HFFc6 (cell line): ENCODE measurements at places on chromosomes 7 and 10. TPM values are rescaled to one million over a fixed set of nuclear protein-coding genes. Genes with fewer than 3 reads are reported as not detected.
A peak's percentile ranks its signal among the peaks of the same experiment; 100 is the strongest.

Gene HOXA3
- total RNA-seq: 0.33 to 0.92 TPM (median 0.48 TPM) in 3 replicates

Gene OR2A2
- not detected in 3 replicates for total RNA-seq

Gene ANKRD61
- total RNA-seq: 0.17 to 0.18 TPM in 2 of 3 replicates, not detected in the other

Gene TCTN3
- total RNA-seq: 67.9 to 70.9 TPM (median 69.2 TPM) in 3 replicates

- DNase-seq: peak; percentile 63
Observed at GRCh38 chr10:62244785-62245467, 23.7 kb downstream of the RTKN2 start.

GRCh38 chr10:110502851-110503301, 5.2 kb downstream of the DUSP5 start:
- peak; percentile 56 for DNase-seq

DNA sequence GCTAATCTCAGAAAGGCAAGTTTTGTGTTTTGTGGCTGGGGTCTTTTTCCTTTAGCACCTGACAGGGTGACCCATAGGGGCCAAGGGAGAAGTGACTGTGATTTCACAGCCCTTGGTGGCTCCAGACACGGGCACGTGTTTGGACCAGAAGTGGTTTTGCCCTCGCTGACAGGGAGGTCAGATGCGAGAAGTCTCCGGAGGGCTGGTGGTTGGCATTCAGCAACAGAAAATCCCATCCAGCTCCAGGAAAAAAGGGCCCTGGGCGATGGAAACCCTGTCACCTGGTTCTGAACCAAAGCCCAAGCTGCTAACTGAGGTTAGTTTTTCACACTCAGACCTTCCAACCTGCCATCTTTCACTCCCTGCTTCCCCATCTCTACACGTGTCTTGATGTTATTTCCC, 272.9 kb downstream of the TRIL start:
- no peak for DNase-seq

DNA sequence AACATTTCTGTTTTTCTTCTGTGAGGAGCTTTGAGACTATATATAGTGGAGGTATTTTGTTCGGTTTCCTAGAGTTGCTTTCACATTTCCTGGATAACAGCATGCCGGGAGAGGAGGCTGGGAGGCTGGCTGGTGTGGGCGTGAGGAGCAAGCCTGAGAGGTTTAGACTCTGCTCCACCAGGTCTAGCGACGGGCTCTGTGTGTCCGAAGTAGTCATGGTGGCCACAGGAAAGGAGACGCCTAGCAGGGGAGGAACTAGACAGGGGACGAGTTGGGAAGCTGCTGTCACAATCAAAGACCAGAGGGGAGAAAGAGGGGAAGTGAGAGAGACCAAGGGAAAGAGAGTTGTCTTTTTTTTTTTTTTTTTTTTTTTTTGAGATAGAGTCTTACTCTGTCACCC, 19.6 kb downstream of the PTPRE start:
- no peak for DNase-seq

- no peak for DNase-seq
Observed at GRCh38 chr7:33873518-33873917, 31.8 kb upstream of the BMPER start.
